ENCODE measurements at places on chromosomes 16 and 17.

- peak; percentile 55 for DNase-seq
These were observed at the start of gene RAD51D for GRCh38 chr17:35119370-35120165. Gene RAD51D, minus strand, starts transcription at chr17:35119860. Its CDS starts 247 bp downstream, at chr17:35119613.

- no peak for DNase-seq
These were observed 2.1 kb downstream of the SLC16A6 start for GRCh38 chr17:68288804-68289203.

GRCh38 chr17:79620207-79621038 lies 9.6 kb upstream of the RBFOX3 start:
- DNase-seq: no peak

- no peak for DNase-seq
These were observed 766 bp upstream of the B3GNT9 start for GRCh38 chr16:67151431-67152097.

- no peak for DNase-seq
These were observed 6.8 kb downstream of the MAPK8IP3 start for GRCh38 chr16:1712791-1713261.

GRCh38 chr17:14372461-14372860 lies 71.6 kb downstream of the HS3ST3B1 start:
- no peak for DNase-seq

DNA sequence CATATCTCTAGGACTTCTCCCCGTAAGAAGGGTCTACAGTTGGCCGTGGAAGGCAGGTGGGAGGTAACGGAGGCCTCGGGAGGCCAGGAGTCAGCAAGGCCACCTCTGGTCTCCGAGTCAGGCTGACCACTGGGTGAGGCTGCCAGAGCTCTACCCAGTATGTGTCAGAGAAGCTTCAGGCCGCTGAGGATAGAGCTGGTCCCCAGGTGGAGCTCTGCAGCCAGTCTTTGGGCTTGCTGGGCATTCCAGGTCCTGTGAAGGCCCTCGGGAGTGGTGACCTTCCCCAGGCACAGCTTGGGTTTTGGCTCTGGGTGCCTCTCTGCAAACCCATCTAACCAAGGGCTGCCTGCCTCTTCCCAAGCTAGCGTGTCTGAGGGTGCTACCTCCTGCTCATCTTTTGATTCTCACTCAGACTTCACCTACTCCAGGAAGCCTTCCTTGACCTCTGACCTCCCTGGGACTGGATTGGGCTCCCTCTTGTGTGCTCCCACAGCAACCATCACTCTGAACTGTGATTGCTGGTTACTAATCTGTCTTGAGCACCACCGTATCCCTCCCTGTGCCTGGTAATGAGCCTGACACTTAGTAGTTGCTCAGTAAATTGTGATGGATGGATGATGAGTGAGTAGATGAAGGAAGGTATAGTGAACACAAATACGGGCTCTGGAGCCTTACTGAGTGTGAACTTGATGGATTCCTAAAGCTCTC lies 22.3 kb downstream of the RHBDL3 start:
- DNase-seq: no peak

DNA sequence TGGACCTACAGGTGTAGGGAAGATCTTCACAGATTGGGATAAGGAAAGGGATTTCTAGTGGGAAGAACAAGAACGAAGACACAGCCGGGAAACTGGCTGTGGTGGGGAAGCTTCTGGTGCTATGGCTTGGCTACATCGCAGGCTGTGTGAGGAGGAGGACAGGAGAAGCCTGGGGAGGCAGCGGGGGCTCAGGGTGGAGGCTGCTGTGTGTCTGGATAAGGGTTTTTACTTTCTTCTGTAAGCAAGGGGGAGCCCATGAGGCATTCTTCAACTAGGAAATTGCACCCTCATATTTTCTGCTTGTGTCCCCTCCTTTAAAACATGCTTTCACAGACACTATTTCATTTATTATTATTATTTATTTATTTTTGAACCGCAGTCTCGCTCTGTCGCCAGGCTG lies 2.9 kb upstream of the RHBDF2 start:
- no peak for DNase-seq
